Stimulated activated CD8-positive, alpha-beta memory T cell treated with anti-CD3 and anti-CD28 coated beads, Interleukin-4, amount 100 ng/mL, for 48 hours (primary cell): ENCODE measurements at places on chromosomes 2 and 18.

GRCh38 chr2:101473591-101473910 lies 1.4 kb downstream of the RFX8 start:
- DNase-seq = no peak

GRCh38 chr2:28009732-28010131 lies 119.2 kb downstream of the BABAM2 start:
- no peak for DNase-seq

DNA sequence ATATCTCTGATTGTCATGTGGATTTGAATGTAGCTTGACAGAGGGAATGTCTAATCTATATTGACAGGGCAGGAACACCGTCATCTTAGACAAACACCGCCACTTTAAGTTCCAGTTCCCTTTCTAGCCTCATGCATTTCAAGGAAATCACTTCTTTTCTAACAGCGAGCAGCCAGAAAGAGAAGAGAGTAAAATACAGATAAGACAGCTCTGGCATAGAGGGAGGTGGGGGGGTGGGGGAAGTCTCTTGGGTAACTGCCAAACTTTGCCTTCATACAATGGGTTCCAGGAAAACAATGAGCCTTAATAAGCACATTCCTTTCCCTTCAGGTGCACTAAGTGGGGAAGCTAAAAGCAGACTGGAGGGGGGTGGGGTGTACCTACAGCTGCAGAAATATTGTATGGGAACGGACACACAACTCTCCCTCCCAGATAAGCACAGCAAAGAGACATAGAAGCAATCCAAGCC lies 37.2 kb downstream of the CASP10 start:
- no peak for DNase-seq

DNA sequence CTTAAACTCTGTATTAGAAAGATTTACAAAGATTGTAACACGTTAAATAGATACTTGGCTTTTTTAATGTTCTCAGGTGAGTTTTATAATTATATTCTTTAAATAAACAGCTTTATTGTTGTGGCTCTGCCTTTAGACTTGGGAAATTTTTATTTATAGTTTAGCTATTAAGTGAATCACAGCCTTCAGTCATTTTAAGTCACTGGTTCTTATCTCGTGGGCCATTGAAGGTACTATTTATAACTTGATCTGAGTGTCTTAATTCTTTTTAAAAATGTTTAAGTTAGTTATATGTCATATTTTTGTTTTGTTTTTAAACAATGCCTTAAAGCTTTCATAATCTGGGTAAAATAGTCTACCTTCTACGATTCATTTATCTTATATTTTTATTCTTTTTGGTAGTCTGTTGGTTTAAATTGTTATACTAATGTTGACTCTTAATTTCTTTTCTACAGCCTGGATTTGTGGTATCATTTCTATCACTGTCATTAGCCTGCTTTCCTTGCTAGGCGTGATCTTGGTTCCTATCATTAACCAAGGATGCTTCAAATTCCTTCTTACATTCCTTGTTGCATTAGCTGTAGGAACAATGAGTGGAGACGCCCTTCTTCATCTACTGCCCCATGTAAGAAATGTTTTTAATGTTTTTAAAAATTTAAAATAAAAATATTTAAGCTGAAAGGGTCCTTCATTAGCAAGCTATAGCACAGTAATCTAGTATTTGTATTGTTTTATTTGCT lies 49.3 kb downstream of the SLC39A10 start:
- no peak for DNase-seq

- DNase-seq = no peak
These were observed 32.4 kb upstream of the PPM1B start for GRCh38 chr2:44136252-44136651.

GRCh38 chr18:12726774-12727550 lies 24.1 kb downstream of the PSMG2 start:
- peak; percentile 72 for DNase-seq

- DNase-seq = no peak
These were observed 34.7 kb upstream of the TRIB2 start for GRCh38 chr2:12682017-12682416.

GRCh38 chr2:178328037-178328436 lies 122.9 kb downstream of the PRKRA start:
- DNase-seq = no peak
